LHCN-M2 (cell line): ENCODE measurements at places on chromosomes 3 and 15.

DNA sequence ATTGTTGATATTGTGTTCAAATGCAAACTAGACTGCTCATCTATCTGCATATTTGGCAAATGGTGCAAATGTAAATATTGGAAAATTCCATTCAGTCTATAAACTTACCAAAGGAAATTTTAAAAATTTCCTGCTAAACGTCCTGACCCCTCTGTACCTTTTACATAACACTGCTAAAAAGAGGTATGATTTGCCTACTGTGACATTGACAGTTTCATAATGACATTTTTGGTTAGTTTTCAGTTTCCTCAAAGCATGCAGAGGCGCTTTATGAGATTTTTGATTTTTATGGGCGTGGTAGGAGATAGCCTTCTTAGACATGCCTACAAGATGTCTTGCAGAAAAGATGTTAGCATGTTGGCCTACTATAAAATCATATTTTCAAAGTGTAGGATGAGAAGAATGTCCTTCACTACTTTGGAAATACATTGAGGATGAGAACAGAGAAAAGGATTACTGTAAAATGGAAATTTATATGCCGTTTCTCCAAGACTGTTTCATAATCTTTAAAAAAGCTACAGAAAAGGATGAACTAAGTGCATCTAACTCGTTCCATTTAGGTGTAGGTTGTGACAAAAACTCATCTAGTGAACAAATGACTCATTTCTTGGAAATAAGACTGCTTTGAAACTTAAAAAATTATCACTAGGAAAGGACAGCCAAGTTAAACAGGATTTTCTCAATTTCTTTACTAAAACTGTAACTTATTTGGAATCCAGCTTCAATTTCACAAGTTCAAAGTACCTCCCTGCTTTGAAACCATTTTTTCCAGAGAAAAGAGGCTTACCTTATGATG, 14.5 kb upstream of the ISLR start:
- no peak for DNase-seq

- DNase-seq, result no peak
These were observed 223.5 kb downstream of the NAALADL2 start for GRCh38 chr3:175082631-175083030.

- DNase-seq, result peak; percentile 99
These were observed 103.0 kb downstream of the SUCNR1 start for GRCh38 chr3:151976211-151977050.

DNA sequence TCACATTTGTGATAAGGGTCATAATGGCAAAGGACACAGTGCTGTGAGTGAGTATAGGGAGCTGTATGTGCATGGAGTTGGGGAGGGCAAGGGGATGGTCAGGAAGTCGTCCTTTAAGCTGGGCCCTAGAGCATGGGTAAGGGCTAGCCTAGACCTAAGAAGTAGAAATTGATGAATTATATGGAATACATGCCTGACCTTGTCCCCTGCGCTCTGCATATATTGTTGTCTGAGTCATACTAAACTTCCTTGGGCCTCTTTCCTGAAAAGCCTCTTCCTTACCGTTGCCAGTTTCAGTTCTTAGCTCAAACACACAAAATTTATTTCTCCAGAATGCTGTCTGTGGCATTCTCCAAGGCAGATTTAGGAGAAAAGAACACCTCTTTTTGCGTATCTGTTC, 4.6 kb downstream of the SNRK start:
- no peak for DNase-seq

- peak; percentile 95 for DNase-seq
These were observed 645.8 kb upstream of the NR2F2 start for GRCh38 chr15:95684693-95685115.

DNA sequence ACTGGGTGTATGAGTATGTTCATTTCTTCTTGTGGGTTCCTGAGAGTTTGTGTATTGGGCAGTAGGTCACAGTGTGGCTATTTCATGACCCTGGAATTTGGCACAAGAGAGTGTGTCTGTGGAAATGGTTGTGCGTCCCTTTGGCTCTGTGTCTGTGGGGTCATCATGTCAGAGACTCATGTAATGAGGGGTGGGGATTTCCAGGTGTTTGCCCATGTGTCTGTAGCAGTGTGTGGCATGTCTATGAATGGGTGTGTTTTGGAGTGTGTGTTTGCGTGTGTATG, 1.3 kb upstream of the GATA2 start:
- DNase-seq, result no peak

- no peak for DNase-seq
These were observed 26.7 kb downstream of the CEP70 start for GRCh38 chr3:138567403-138567802.

DNA sequence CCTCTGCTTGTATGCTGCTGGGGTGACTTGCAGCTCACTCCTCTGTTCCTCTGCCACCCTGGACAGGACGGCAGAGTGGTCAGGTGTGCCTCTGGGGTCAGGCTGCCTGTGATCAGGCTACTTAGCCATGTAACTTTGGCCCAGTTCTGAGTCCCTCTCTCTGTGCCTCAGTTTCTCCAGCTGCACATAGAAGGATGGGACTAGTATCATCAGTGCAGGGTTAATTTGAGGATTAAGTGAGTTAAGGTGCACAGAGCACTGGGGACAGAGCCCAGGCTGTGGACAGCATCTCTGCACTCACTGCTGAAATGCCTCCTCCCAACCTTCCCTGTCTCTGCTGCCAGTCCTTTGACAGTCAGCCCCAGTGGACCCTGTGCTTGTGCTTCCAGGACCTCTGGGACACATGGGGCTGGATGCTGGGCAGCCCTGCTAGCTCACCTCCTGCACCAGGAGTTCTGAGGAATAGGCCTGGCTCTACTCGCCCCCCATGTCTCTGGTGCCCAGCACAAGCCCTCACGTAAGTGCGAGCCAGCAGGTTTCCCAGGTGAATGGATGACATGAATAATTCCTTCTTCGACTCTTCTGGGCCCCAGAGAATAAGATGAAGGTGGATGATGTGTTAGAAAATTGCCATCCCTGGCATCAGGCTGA, 19.3 kb upstream of the PRR23E start:
- no peak for DNase-seq

DNA sequence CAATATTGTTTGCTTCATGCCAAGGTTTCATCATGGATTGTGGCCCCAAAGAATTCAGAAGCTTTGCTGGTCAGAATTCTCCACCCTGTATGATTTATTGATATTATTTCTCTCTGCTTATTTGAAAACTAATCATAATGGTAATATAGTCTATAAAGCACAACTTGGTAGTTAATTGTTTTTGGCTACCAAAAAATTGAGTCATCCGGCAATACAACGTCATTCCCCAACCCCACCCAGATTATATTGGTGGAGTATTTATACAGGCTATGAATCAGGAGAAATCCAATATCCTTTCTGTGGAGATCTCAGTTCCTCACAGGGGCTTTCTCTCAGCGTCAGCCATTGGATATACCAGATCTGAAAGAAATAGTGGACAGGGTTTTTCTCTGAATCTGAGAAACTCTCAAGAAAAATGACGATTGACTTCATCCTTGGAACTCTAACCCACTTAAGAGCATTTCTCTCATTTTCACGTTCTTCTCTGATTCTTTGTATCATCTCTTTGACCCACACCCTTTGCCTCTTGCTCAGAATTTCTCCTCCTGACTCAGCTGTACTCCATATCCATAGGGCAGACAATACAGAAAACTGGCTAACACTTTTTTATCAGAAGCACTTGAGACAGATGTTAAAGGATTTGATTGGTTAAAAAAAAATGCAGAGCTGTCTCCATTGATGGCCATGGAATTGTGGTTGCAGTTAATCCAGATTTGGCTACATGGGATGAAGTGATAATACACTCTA, 1055.8 kb upstream of the CADM2 start:
- no peak for DNase-seq

DNA sequence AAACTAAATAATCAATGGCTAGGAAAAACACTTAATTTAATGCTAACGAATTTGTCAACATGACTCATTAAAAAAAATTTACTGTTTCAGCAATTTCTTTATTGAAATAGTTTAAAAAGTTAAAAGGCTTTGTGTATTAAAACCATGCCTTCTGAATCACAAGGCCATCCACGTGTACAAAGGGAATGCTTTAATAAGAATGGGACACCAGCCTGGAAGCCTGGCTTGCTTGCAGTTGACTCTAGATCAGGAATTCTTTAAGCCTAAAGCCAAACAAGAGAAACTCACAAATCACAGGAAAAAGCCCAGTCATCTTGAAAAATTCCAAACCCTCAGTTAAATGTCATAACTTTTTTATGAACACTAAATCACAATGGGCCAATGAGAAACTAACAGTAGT, 137.6 kb downstream of the PEAK1 start:
- DNase-seq, result peak; percentile 22

DNA sequence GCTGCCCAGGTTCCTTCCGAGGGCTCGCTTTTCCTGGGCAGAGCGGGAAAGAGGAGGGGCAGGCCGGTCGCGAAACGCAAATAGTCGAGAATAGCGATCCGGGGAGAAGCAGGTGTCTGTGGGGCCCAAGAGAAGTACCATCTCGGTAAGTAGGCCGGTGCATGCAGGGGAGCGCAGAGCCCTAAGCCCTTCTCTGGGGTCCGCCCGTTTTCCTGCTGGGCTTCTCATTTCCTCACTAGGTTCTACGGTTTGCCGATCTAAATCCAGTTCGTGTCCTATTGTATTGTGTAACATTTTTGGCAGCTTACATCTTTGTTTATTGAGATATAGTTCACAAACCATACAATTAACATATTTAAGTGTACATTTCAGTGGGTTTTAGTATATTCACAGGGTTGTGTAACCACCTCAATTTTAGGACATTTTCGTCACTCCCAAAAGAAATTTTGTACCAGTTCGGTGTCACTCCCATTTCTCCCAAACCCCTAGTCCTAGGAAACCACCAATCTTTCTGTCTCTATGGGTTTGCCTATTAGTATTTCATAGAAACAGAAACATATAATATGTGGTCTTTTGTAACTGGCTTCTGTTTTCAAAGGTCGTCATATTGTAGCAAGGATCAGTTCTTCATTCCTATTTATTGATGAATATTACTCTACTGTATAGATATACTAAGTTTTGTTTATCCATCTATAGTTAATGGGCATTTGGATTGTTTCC, 6.8 kb upstream of the TRIM69 start:
- DNase-seq, result no peak

DNA sequence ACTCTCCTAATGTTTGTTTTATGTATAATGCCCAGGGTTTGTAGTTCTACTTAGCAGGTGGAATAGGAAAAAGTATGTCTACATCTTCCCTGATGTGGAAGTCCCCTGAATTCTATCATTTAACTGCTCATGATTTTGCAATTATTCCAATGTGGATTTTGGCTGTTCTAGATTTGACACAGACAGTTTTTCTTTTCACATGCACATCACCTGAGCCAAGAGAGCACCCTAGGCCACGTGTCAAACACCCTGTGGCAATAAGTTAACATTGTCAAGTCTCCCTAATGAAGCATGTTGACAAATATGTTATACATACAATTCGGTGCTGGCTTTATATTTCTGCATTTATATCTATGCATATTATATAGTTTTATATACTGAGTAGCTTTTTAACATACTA, 70.0 kb upstream of the SUCLG2 start:
- DNase-seq, result no peak

DNA sequence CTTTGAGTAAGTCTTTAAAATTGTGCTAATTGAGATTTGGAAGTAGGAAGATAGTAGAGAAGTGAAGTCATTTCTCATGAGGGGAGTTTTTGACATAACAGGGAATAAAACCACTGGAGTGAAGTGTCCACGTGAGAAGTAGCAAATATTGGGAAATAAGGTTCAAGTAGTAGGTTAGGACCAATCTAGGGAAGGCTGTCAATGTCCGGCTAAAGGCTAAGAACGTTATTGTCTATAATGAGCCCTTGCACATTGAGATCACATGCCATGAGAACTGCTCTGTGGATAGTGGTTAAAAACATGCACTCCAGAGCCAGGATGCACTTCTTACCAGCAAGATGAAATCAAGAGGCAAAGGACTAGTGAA, 459.9 kb upstream of the TPRG1 start:
- DNase-seq, result no peak

DNA sequence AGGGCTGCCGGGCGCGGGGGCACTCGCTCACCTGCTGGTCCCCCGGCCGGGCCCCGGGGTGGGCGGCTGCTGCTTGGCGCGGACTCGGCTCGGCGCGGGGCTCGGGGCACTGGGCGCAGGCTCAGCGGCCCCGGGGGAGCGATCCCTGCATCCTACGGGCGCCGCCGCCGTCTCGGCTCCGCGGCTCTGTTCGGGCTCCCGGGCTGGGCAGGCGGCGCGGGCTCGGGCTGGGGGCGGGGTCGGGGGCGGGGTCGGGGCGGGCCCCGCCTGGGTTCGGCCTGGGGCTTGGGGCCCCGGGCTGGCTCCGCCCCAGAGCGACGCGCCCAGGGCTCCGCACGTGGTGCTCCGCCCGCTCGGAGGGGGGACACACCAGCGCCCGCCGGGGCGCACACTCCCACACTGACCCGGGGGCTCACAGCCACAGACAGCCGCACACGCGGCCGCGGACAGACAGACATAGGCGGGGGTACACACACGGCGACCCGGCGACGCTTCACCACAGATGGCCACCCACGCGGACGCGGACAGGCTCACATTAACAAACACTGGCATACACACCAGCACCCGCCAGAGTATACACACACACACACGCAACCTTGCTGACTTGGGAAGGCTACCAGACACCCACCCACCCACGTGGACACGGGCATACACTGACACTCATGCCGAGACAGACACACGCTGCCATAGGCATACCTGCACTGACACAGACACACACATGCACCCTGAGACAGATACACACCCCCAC, at the start of gene SCN5A:
Gene SCN5A, minus strand, starts transcription at position 188 of the 748 bp plus-strand sequence. CDS start 16,380 bp downstream, outside the sequence.
- DNase-seq, result peak; percentile 51

DNA sequence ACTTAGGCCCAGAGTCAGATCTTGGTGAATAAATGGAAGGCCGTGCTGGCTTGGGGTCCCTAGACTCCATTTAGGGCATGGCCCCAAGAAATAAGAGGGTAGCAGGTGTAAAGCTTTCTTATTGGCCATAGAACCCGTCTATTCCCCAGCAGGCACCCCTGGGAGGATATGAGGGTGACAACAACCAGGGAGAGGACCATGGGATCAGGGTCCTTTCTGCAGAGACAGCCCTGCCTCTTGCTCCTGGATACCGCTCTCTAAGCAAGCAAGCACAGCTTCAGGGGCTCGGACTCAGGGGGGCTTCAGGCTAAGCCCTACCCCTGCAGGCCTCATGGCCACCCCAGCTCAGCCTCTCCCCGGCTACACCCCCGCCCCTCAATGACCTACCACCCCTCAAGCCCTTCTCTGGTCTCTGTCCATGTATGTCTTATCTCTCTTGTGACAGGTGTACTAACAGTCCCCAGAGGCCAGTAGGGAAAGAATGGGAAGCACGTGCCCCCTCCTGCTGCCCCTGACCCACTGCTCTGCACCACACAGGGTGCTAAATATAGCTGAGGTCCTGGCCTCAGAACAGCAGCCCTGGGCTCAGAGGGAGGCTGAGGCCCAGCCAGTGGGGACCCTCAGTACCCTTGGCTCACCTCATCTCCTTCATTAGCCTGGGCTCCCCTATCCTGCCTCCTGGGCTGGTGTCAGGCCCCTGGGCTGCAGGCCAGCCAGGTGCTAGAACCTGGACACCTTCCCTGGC, 1.9 kb downstream of the XIRP1 start:
- no peak for DNase-seq

- no peak for DNase-seq
These were observed 32.1 kb upstream of the ALPK3 start for GRCh38 chr15:84785053-84785452.

- no peak for DNase-seq
These were observed 62.4 kb downstream of the ZBTB20 start for GRCh38 chr3:115084686-115085085.
